ENCODE measurements at places on chromosomes 3 and 15.

DNA sequence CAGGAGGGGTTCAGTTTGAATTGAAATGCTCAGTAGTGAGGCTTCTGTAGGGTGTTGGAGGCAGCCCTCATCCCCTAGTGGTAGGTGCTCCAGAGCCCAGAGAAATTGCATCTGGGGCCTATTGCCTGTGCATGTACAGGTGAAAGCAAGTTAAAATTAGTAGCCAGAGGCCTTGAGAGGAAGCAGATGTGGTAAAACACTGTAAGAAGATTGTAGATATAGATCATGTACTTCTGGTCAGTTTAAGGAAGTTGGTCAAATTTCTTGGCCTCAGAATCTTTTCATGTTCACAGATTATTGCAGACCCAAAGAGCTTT, 34.6 kb downstream of the IGSF10 start:
- DNase-seq, result no peak

DNA sequence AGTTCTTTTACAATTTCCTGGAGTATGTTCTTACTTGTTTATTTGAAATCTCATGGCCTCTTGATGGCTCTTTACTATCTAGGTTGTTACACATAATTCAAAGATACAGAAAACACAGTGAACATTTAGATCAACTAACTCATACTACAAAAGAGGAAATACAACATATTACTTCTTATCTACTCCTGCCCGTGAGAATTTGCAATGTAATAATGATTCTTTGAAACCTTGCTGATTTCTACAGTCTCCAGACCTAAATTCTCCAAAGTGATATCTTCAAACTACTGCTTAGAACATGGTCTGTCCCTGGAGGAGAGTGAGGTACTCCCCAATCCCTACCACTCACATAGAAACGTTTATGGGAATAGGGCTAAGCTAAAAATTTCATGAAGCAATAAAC, 29.9 kb upstream of the GOLGA8B start:
- DNase-seq, result no peak

DNA sequence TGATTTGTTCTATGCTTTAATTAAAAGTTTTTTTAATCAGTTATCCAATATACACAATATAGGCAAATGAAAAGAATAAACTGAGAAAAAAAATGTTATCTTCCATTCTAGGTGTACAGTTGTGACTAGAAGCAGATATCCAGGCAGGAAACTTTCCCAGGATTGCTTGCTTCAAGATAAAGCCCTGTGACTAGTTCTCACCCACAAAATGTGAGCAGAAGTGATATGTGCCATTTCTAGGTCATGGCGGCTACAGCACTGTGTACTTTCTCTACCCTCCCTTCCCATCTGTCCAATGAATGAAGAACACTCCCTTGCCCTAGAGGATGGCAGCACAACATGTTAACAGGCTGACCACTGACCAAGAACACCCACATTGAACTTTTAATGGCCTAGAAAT, 110.5 kb upstream of the STT3B start:
- DNase-seq, result no peak

- no peak for DNase-seq
Measured at GRCh38 chr3:134249296-134249841, 1.3 kb downstream of the RYK start.

GRCh38 chr15:73331501-73331900, 37.3 kb downstream of the HCN4 start:
- DNase-seq, result no peak

DNA sequence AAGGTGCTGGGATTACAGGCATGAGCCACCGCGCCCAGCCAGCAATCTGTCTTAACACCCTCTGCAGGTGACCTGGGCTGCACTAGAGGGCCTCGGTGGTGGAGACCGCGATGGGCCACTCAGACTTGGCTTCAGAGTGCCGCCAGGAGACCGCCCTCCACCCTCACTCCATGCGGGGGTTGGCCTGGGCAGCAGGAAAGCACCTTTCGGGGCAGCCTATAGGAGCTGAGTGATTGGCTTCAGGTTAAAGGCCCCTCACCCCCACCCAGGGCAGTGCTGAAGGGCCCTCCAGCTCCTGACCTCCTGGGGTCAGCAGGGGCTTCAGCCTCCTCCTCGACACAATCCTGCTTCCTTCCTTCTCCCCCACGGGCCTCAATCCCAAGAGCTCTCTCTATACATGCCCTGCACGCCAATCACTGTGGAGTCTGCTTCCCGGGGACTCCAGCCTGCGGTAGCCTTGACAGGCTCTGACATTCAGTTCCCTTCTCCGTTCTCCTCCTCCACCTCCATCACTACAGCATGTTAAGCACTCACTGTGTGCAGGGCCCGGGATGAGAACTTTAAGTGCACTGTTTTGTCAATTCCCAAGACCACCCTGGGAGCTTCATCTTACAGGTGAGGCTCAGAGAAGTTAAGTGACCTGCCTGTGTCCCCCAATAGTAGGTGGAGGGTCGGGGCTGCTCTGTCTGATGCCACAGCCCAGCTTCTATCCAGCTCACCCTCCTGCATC, 225.3 kb downstream of the XXYLT1 start:
- no peak for DNase-seq

GRCh38 chr3:132283916-132284405, 33.2 kb upstream of the ACP3 start:
- no peak for DNase-seq

Measured in DMS79 (cell line).